Activated CD4-positive, alpha-beta T cell treated with anti-CD3 and anti-CD28 coated beads for 24 hours (primary cell): ENCODE measurements at places on chromosomes 1 and 21.

DNA sequence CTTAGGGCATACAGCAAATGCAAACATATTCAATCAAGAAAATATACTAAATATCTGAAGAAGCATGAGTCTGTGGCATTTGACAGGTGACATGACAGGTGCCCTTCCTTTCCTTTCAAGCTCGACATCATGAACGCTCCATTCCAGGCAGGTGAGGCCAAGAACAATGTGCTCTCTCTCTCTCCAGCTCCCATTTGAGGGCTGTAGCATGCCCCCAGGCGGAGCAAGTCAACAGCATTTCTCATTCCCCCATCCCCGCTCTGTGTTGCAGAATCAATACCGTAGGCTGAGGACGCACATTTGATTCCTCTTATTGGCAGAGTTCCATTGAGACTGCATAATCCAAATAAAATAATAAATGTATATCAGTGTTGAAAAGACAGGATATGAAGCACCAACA lies 24.6 kb upstream of the PLPPR4 start:
- DNase-seq = no peak

DNA sequence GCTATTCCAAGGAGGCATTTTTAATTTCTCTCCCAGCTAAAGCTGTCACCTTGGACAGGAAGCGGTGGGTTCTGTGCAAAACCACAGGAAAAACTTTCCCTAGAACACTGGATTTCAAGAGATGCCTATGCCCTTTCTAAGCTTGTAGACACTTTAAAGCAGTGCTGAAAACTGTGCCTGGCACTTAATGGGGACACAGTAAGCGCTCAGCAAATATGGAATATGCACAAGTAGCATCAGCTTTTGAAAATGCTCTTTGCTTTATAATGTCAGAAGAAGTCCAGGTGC lies 50.9 kb upstream of the TARBP1 start:
- DNase-seq = no peak

DNA sequence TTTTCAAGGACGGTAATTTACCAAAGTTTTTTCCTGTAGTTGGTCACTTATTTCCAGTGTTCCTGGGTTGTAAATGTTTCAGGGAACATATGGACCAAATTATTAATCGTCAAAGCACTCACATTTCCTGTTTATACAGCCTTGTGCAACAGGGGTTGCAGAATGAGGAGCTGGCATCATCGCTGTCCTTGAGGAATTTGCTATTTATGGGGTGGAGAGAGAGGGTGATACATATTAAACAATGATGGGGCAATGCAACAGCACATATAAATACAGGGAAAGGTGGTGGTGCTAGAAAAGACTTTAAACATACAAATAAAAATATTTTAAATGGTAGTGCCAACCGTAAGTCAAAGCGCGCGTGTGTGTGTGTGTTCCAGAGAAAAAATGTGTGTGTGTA lies 369.8 kb downstream of the NPHP4 start:
- DNase-seq = no peak

- DNase-seq = no peak
These were observed 739.4 kb upstream of the ADGRL4 start for GRCh38 chr1:79745929-79746328.

DNA sequence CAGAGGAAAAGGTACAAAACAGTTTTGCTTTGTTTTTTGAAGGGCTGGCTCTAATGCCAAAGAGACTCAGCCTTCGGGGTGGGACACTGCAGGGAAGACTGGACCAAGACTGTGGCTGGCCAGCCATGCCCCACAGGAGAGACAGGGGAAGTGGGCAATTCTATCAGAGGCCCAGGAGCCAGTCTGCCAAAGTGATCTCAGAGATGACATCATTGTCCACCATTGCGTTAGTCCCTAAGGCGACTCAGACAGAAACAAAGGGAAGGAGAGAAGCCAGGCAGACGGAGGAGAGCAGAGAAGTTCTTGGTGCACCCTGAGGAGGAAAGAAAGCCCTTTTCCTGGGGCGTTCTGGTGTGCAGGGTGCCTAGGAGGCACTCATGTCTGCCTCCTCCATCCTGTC lies 26.4 kb downstream of the OPTC start:
- no peak for DNase-seq

- DNase-seq = no peak
These were observed 511.4 kb downstream of the AJAP1 start for GRCh38 chr1:5165762-5166161.

DNA sequence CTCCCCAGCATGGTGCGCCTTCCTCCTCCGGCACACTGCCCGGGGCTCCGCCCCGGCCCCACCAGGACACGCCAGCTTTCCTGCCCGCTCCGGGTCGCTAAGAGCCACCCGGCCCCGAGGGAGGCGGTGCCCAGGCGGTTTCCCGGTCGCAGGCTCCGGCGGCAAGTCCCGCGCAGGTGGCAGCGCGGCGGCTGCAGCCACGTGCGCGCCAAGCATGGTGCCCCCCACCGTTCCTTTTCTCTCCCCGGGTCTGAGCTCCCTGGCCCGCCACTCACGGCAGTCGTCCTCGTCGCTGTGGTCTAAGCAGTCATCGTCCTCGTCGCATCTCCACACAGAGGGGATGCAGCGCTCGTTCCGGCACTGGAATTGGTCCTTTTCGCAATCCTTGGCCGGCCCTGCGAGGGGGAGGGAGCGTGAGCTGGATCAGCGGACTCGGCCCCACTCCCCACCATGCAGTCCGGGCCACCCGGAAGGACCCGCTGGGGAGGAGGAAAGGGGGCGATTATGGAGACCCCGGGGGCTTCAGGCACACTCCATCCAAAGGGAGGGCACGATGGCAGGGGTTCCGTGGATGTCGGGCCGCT lies 1.2 kb downstream of the LRP8 start:
- no peak for DNase-seq

DNA sequence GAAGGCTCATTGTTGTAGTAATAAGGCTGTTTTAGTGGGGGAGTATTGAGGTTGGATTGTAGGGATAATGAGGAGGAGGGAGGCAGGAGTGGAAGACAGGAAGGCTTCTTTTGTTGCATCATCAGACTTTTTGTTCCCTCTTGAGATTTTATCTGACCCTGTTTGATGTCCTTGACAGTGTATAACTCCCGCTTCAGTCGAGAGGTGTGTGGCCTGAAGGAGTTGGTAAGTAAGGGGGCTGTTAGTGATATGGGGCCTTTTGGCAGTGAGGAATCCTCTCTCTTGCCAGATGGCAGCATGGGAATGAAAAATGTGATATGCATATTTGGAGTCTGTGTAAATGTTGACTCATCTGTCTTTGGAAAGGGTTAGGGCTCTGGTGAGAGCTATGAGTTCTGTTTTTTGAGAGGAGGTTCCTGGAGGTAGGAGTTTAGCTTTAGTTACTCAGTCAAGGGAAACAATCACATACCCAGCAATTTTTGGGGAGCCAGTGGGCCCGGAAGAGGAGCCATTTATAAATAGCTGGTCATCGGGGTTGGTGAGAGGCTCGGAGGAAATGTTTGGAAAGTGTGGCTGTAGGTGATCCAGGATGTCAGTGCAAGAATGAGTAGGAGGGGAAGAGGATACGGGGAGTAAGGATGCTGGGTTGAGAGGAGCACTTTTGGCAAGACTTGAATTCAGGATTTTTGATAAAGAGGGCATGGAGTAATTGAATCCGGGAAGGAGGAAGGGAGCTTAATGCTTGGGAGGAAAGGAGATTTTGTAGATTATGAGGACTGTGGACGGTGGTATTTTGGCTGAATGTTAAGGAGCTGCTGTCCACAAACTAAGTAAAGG lies 136.7 kb upstream of the ETV3 start:
- no peak for DNase-seq

DNA sequence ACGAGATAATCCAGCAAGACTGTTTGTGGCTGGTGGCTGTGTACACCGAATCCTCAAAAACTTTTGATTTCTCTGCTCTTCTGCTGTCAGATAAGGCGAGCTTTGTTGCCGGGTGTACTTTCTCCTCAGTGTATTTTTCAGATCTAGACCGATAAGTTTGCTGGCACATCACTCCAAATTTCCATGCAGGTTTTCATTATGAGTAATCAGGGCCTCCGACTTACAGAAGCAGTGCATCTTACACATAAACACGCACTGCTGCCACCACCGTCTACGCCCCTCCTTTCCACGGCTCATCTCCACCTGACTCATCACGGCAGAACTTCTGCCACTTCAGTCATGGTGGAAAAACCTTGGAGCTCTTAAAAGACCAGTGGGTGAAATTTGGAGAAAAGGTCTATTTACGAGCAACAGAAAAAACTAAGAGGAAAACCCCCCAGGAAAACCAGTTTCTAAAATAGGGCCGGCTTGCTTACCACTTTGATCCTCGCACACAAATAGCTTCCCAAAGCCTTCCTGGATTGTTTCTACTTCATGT lies 7.7 kb downstream of the ZBTB21 start:
- peak; percentile 61 for DNase-seq

GRCh38 chr1:115506924-115507589 lies 134.7 kb upstream of the VANGL1 start:
- DNase-seq = no peak

- DNase-seq = no peak
These were observed 11.9 kb downstream of the THEMIS2 start for GRCh38 chr1:27884006-27884954.

- no peak for DNase-seq
These were observed 78.4 kb downstream of the TAS1R2 start for GRCh38 chr1:18781031-18781430.

DNA sequence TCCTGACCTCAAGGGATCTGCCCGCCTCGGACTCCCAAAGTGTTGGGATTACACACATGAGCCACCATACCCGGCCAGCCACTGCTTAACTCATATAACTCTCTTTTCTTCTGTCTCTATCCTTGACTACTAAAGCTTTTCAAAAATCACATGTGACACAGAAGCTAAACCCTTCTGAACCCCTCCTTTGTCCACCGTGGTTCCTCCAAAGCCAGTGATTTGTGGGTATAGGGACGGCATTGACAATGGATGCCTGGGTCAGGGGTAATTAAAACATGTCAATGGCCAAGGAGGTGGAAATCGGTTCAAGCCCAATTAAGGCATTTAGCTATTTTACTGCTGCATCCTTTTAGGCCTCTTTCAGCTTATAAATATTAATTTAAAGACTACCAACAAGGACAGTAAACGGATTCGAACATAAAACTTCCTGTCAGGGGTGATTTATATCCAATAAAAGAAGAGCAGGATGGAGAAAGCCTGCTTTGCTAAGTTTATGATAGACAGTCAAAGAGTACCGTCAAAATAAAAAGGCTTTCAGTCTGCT lies 242.3 kb downstream of the GPATCH2 start:
- no peak for DNase-seq

DNA sequence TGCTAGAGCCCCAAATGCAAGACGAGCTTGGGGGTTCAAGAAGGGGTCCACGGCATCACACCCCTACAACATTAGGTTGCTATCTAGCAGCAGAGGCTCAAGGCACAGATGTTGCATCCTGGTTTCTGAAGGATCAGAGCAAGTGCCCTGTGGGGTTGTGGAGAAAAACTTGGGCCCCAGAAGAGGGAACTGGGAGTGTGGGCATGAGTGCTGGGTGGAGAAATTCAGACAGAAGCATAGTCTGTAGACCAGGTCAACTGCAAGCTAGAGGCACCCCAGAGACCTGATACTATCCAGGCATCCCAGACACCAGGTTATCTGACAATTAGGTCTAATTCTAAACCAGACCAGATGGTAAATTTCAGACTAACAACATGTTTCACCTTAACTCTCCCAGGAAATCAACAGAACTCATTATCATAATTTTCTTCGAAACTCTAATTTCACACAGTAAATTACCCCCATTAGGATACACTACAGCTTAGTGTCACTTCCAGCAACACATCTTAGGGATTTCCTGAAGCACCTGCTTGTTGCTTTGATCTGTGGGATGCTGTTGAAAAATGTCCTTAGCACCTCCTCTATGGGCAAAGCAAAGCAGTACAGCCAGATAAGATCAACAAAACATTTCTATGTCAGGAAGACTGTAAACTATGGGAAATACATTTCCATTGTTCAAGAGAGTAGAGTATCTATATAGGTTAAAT lies 179.3 kb downstream of the VAV3 start:
- DNase-seq = no peak

GRCh38 chr1:34916104-34916503 lies 13.3 kb downstream of the DLGAP3 start:
- no peak for DNase-seq

DNA sequence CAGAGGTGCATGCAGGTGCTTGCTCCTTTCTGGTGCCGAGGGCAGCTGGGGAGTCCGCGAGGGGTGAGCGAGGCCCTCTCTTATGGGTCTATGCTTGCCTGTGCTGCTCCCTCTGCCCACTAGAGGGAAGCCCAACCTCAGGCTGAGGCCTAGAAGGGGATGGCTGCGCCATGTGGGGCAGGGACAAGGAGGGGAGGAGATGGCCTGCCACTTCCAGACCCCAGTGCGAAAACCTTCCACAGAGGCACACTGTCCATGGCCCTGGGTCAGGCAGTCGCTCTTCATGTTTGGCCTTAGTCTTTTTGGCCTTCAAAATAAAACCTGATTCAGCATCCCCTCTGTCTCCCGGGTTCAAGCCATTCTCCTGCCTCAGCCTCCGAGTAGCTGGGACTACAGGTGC lies 14.0 kb downstream of the RHBG start:
- peak; percentile 37 for DNase-seq

- DNase-seq = no peak
These were observed 699 bp downstream of the ECHDC2 start for GRCh38 chr1:52920791-52921291.

GRCh38 chr1:47915677-47916353 lies 81.4 kb downstream of the TRABD2B start:
- DNase-seq = no peak

DNA sequence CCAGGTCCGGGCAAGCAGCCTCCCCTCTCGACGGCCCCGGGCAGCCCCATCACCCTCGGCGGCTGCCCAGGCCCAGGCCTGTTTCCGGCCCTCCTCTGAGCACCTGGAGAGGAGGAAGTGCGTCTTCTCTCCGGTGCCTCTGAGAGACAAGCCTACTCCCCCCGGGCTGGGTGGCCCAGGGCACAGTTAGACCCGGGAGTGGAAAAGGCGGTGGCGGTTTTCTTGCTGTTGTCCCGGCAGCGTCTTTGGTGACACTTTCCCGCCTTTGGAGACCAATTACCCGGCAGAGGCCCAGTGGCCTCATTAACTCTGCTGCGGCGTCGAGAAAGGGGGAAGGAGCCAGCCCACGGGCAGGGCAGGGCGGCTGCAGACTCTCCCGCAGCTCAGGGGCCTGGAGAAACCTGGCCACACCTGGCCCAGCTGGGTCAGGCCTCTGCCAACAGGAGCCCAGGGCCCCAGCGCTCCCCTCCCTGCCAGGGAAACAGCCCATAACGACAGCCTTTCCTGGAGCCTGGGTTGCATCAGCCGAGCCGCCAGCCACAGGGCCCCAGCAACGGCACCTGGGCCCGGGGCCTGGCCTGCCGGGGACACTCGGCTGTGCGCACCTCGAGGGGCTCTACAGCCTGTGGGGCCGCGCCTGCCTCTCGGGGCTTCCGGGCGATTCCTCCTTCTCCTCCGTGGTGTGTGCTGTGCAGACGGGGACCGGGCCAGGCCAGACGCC lies 28.4 kb upstream of the C1orf159 start:
- DNase-seq = peak; percentile 36

DNA sequence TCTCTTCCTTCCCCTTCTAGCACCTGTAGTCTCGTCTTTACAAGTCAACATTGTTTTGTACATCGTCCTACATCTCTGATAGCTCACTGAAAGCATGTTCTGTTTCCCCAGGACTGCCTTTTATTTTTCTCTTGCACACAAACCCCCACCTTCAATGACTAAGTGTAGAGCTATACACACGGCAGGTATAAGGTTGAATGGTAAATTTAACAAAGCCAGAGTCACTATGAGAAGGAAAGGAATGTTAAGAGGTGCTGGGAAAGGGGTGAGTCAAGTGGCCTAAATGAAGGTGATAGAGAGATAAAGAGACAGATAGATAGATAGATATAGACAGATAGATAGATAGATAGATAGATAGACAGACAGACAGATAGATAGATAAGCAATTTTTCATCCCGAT lies 134.3 kb upstream of the ATP1B1 start:
- no peak for DNase-seq
